ENCODE measurements at places on chromosomes 3 and 15.

DNA sequence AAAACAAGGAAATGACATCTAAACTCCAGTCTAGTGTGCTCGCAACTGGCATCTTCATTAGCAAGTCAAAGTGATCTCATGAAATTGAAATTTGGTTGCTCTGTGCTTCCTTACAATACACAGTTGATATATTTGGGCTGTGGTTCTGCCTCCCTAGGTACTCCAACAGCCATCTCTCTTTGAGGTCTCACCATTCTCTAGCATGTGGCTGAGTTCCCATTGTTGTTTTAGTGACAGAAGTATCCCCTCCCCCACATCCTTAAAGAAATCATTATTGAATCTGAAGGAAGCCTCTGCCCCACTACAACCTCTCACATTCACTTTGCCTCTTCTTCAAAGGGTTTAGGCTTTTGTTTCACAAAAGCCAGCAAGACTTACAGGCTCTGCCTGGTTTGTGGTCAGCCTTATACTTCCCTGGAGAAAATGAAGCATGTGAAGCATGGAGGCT, 516.5 kb downstream of the NLGN1 start:
- DNase-seq = no peak

DNA sequence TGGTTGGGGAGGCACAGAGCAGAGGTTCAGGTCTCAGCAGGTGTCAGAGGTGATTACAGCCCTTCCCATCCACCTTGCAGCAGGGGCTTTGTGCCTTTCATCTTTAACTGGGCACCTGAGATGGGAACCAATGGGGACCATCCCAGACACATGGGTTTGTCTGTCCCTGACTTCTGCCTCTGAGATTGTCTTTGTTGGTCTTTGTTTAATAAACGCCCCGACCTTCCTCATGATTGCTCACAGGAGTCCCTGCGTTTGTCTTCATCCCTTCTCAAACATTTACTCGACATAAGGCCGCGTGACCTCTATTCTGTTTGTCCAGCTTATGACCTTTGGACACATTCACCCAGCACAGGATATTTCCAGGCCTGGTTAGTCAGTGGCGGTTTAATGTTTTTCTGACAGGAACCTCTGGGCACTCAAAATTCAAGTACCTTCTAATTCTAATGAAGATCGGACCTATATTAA, 5.9 kb downstream of the ZSCAN2 start:
- no peak for DNase-seq

GRCh38 chr3:185042312-185043050, 110.4 kb downstream of the C3orf70 start:
- DNase-seq = no peak

DNA sequence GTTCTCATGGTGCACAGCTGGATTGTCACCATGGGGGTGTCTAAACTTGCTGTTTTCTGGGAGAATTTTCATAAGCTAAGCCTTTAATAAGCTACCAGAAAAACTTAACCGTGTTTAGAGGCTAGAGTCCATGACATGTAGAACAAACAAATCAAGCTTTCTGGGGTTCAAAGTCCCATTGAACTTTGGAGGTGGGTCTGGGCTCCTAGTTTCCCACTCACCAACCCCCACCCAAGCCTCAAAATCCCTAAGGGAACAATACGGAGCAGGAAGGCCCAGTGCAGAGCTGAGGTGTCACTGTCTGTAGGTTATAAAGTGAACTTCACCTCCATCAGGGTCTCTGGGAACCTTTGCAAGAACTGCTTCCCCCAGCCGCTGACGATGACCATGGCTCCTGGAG, 25.5 kb downstream of the RTP1 start:
- no peak for DNase-seq

DNA sequence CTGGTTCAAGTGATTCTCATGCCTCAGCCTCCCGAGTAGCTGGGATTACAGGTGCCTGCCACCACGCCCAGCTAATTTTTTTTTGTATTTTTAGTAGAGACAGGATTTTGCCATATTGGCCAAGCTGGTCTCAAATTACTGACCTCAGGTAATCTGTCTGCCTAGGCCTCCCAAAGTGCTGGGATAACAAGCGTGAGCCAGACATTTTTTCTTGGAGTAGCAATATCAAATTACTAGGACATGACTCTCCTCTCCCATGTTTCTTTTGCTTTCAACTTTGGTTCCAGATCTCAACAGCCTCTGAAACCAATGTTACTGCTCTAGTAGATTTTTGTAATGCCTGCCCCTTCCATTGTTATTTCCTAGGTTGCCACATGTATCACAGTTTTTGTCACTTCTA, 462.0 kb downstream of the GBE1 start:
- no peak for DNase-seq
